Epithelial cell of proximal tubule (primary cell): ENCODE measurements at places on chromosomes 6 and 20. TPM values are rescaled to one million over a fixed set of nuclear protein-coding genes. Genes with fewer than 3 reads are reported as not detected.

- no peak for DNase-seq
Measured at GRCh38 chr6:32972353-32973143, 4.2 kb downstream of the BRD2 start.

DNA sequence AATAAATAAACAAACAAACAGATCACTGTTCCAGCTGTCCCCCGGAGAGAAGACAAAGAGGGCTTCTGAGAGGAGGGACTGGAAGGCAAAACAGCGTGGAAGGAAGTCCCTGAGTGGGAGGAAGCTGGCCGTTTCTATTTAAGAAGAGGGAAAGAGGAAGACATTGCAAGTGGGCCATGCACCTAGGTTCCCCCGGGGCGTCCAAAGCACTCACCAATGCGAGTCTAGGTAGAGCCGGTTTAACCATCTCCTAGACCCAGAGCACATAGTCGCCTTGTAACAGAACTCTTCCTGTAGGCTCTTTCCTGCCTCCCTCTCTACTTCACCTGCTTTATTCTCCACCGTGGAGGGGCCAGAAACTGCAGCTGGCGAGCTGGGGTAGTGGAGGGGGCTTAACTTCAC, 158.4 kb downstream of the ZDHHC14 start:
- DNase-seq = no peak

DNA sequence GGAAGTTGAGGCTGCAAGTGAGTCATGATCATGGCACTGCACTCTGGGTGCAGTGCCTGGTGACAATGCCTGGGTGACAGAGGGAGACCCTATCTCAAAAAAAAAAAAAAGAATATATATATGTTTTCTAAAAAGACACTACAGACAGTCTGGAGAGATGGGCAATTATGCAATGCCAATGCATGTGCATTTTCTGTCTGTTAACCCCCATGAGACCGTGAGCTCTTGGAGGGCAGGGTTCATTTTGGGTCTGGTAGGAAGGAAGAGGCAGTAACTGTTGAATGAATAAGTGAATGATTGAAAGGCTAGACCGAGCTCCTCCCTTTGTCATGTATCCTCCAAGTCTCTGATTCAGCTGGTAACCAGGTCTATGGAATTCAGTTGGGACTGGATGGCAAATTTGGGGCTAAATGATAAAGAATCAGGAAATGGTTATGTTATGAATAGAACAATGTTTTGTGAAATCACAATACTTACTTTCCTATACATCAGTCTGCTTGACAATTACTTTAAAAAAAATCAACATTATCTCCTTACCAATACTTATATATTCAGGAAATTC, 5.6 kb upstream of the BLCAP start:
- no peak for DNase-seq

- DNase-seq = no peak
Measured at GRCh38 chr6:125200941-125201340, 47.4 kb downstream of the TPD52L1 start.

- no peak for DNase-seq
Measured at GRCh38 chr6:354631-355280, 36.8 kb upstream of the IRF4 start.

- no peak for DNase-seq
Measured at GRCh38 chr6:125480571-125480970, 178.8 kb upstream of the HDDC2 start.

Gene NTSR1
- 0.29 TPM in 1 of 2 replicates, not detected in the other for total RNA-seq

Gene JAG1
- 26.3 and 42.8 TPM in 2 replicates for total RNA-seq

DNA sequence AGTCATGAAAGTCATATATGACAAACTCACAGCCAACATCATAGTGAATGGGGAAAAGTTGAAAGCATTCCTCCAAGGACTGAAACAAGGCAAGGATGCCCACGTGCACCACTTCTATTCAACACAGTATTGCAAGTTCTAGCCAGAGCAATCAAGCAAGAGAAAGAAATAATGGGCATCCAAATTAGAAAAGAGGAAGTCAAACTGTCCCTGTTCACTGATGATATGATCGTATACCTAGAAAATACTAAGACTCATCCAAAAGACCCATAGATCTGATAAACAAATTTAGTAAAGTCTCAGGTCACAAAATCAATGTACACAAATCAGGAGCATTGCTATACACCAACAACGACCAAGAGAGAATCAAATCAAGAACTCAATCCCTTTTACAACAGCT, 41.2 kb downstream of the RPP21 start:
- DNase-seq = no peak

GRCh38 chr6:17705428-17705777, 1.3 kb downstream of the NUP153 start:
- no peak for DNase-seq

- DNase-seq = no peak
Measured at GRCh38 chr6:84508981-84509380, 255.4 kb downstream of the TBX18 start.
